Osteoblast (primary cell): ENCODE measurements at places on chromosomes 13 and 19. TPM values are rescaled to one million over a fixed set of nuclear protein-coding genes. Genes with fewer than 3 reads are reported as not detected.

Gene SGCG
- total RNA-seq: 1.4 TPM in 1 of 2 replicates, not detected in the other

Gene EDDM13
- not detected in 2 replicates for total RNA-seq

Gene NPHS1
- total RNA-seq: not detected in 2 replicates

Gene NKG7
- total RNA-seq: not detected in 2 replicates

Gene ZNF77
- 3.5 and 5.8 TPM in 2 replicates for total RNA-seq

Gene LILRA1
- not detected in 2 replicates for total RNA-seq

Gene DPP9
- 26.5 and 30.4 TPM in 2 replicates for total RNA-seq

Gene MEDAG
- total RNA-seq: 46.7 and 96.1 TPM in 2 replicates

Gene TTYH1
- total RNA-seq: not detected in 2 replicates

Gene ZNF714
- 5.1 and 5.6 TPM in 2 replicates for total RNA-seq

Gene NCCRP1
- total RNA-seq: not detected in 2 replicates

DNA sequence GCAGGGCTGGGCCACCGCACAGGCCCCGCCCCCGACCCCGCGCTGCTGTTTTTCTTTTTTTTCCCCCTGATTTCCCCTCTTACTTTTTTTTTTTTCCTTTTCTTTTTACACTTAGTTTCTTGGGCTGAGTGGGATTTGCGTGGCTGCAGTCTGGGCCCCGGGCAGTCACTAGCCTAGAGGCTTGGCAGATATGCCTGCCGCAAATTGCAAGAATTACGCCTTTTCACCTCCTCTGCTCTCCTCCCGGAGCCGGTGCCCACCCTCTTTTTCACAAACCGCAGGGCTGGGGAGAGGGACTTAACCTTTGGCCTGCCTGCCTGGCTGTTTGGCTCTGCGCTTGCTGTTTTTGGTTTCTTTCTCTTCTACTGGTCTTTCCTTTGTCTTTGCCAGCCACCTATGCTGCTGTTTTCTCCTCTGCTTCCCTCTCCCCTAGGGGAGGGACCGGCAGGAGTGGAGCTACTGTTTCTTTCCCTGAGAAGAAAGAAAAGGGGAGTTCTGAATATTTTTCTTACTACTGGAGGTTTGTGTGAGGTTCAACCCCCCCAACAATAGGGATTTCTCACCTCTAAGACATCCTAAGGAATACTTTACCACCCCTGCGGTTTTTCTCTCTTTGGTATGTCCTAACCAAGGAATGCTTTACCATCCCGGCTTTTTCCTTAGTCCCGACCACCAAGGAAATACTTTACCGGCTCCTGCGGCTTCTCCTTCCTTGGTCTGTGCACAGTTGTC, 11.0 kb downstream of the ZNF552 start:
- DNase-seq: peak; percentile 76

- DNase-seq: no peak
These were observed 17.6 kb downstream of the TNFSF11 start for GRCh38 chr13:42591602-42592001.

DNA sequence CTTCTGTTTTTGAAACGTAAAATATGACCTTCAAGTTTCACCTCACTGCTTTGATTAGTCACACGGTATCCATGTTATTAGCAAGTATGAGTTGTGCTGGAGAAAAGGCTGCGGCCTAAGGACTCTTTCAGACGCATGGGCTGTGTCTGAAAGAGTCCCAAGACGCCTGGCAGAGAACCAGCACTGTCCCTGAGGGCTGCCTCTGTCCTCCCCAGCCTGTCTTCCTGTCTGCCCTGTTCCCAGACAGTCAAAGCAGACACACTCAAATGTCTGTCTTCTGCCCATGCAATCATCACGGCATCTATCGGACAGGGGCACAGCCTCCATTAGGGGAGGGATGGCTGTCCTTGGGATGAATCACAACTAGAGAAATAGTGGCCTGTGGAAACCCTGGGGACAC, 65.5 kb downstream of the DPY19L3 start:
- no peak for DNase-seq

DNA sequence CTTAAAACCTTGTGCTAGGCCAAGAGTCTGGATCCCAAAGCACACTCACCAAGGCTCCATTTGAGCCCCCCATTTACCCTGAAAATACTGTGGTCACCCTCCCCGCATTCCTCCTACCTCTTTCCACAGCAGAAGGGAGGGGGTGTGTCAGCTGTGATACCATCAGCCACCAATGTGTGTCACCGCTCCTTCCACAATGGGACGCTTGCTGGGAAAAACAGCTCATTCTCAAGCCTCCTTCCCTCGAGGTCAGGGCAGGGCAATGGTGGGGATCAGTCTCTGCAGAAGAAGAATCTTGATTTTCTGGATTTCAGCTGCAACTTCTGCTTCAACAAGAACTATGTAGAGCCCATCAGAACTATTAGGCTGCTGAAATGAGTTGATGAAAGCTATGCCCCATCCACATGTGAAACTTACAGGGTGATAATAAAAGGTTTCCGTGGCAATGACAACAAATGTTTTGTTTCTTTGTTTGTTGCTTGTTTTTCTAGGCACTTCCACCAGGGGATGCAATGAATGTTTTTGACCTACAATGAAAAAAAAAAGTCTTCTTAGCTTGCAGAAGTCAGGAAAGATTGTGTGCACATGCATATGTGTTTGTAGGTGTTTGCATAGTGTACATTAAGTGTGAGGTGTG, 26.4 kb upstream of the ZNF507 start:
- no peak for DNase-seq

DNA sequence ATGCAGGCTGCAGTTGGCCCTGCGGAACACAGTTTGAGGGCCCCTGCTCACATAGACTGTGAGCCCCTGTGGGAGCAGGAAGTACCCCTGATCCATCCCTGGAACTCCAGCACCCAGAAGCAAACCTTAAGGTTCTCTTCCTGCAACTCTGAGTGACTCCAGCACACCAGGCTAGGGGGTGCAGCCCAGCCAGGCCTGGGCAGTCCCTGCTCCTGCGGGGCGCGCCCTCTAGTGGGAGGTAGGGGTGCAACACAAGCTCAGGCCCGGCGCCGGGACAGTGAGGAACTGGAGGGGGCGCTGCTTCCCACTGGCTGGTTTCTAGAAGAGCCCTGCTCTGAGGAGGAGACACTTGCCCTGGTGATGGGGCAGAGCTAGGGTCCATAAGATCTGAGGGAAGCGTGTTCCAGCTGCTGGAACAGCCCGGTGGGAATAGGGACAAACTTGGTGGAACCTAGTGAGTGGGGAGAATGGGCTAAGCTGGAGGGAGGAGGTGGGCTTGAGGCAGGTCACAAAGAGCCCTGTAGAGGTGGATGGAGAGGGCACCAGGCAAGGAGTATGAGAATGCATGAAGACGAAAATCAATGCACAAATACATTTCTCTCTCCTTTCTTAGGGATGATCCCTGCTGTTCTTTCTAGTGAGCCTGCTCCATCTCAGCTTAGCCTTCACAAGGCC, 5.0 kb downstream of the ZSCAN5A start:
- peak; percentile 87 for DNase-seq

GRCh38 chr19:33467851-33468250, 53.7 kb downstream of the PEPD start:
- DNase-seq: peak; percentile 63

DNA sequence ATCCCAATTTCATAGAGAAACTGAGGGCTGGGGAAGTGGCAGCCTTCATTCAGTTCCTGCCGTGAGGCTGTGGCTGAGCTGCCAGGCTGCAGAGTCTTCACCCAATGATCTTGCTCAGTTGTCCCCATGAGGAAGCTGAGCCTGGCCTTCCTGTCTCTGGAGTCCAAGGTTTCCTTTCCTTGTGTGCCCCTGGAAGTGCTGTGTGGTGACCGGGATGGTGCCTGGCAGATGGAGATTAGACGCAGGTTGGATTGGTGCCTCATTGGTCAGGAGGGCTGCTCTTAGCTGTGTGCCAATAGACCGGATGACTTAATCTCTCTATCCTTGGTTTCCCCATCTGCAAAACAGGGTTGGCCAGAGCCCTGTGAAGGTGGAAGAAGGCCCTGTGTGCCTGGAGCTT, 24.6 kb downstream of the DNM2 start:
- DNase-seq: no peak

DNA sequence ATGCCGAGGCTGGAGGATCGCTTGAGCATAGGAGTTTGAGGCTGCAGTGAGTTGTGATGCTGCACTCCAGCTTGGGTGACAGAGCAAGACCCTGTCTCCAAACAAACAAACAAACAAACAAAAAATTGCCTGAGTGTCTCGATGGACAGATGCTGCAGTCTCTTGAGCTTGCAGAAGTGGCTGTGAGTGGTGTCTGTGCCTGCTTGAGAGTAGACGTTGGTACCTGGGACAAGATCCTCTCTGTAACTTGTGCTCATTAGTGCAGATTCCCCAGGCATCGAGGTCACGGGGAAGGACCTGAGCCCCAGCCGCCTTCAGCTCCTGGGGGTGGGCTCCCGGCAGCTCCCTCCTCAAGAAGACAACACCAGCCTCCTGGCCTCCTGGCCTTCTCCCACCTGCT, 8.6 kb upstream of the C5AR2 start:
- DNase-seq: no peak

DNA sequence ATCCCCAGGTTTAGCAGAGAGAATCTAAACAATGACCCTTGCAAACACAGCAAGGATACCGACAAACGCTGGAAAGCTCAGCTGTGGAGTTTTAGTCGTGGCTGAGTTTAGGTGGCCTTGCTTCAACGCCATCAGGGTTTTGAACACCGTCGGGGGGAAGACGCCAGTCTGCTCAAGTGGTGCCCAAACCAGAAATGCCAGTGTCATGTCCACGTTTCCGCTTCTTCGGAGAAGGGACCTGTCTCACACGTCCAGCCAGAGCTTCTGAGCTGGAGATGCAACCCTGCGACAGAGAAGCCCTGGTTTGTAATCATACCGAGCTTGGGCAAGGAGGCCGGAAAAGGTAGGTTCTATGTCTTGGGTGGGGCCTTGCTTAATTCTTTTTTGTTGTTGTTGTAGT, 42.6 kb upstream of the ATP11A start:
- no peak for DNase-seq

- peak; percentile 58 for DNase-seq
These were observed 38.4 kb upstream of the RCBTB2 start for GRCh38 chr13:48571126-48571913.

- no peak for DNase-seq
These were observed 6.3 kb downstream of the SLC7A1 start for GRCh38 chr13:29589234-29589633.

DNA sequence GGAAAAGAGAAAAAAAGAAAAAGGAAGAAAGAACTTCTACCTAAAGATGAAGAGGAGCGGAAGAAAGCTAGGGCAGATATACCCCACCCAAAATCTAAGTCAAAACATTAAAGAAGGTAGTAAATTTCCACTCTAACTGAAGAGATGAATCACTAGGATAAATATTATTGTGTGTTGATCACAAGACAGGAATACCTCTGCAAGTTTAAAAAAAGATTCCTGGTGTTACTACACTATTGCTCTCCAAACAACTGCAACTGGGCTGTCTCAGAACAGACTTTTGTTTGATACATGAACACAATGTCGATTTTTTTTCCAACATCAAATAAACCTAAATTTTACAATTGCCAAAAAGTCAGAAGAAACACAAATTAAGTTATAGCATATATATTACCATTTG, 6.8 kb downstream of the HSPH1 start:
- DNase-seq: no peak

GRCh38 chr13:51731759-51732158, 72.2 kb downstream of the DHRS12 start:
- DNase-seq: peak; percentile 77

- DNase-seq: no peak
These were observed 1.5 kb downstream of the GSX1 start for GRCh38 chr13:27793507-27794367.

DNA sequence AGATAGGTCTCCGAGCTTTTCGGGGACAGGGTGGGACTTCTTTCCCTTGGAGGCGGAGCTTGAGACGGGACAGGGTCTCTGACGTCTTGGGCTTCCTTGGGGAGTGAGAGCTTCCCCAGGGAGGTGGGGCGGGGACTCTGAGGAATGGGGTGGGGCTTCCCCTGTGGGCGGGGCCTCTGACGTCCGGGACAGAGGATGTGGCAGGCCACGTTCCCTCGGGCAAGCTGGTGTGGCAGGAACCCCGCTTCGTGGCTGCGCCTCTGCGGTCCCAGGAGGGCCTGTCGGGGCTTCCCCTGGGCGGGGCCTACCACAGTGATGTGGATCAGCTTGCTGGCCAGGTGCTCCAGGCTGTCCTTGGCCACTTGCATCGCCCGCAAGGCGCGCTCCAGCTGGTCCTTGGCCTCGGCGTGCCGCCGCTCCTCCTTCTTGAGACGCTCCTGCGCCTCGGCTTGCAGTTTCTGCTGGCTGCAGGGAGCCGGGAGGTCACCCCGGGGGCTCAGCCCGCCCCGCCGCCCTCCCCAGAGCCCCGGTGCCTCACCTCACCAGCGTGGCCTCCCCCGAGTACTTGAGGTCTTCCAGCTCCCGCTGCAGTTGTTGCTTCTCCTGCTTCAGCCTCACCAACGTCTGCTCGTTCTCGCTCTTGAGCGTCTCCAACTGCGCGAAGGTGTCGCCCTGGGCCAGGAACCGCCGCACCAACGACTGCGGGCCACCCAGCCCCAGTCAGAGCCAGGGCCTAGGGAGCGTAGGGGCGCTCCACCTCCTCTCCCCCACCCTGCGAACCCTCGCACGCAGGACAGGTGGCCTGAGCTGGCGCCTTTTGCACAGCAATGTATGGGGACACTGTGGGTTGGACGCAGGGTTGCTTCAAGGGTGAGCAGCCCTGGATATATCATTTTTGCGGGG, 3.3 kb upstream of the RGL3 start:
- DNase-seq: peak; percentile 92

- DNase-seq: no peak
These were observed at the start of gene FXYD3 for GRCh38 chr19:35115177-35115951. TSS of gene FXYD3 (plus strand) at chr19:35115823. CDS start at chr19:35119377, 3,554 bp downstream.

GRCh38 chr13:65841156-65841555, 1389.0 kb downstream of the PCDH9 start:
- no peak for DNase-seq

DNA sequence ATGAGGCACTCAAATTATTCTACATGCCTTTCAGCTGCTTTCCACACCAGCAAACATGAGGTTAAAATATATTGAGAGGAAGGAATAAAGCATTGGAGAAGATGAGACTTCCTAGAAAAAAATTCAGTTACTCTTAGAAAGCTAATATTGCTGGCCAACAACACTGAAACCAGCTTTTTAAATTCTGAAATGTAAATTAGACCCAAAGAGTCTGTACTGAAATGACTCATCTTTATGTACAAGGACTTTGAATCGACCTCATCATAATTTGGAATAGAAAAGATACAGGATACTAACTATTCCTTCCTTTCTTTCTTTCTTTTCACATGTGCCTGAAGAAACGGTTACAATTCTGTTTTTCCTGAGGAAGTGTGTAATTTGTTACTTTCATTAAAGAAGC, 6.5 kb upstream of the HSPH1 start:
- no peak for DNase-seq

DNA sequence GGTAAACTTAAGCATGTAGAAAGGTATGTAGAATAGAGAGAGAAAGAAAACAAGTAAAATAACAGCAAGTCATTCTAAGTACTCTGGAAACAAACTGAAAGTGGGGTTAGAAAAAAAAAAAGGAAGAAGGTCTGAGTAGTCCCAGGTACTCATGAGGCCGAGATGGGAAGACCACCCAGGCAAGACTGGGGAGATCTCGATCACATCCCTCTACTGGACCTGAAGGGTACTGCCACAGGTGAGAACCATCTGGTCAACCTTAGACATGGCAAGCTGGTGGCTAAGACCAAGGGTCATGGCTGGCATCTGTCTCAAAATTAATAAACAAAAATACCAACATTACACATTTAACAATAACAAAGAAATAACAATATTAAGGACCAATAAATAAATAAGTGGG, 36.3 kb upstream of the ZNF724 start:
- DNase-seq: no peak

- no peak for DNase-seq
These were observed 2.6 kb upstream of the DOHH start for GRCh38 chr19:3503036-3503572.

GRCh38 chr13:110319774-110320509, 12.9 kb downstream of the COL4A2 start:
- peak; percentile 87 for DNase-seq
